ENCODE measurements at places on chromosomes 16 and 17.
A peak's percentile ranks its signal among the peaks of the same experiment; 100 is the strongest.

DNA sequence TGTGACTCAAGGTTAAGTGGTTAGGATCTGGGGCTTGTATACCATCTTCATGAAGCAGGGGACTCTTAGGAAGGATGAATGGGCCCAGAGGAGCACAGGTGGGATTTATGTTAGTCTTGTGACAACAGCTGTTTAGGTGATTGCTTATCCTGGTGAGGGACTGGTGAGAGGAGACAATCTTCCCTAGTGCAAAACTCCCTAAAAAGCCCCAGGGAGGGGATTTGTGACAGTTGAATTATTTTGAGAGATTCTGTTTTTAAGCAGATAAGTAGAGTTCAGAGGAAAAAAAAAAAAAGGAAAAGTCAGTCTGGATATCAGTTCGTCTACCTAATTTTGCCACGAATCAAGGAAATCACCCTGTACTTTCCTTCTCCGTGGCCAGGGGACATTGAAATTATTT, 35.1 kb upstream of the SEC14L1 start:
- DNase-seq, result no peak

DNA sequence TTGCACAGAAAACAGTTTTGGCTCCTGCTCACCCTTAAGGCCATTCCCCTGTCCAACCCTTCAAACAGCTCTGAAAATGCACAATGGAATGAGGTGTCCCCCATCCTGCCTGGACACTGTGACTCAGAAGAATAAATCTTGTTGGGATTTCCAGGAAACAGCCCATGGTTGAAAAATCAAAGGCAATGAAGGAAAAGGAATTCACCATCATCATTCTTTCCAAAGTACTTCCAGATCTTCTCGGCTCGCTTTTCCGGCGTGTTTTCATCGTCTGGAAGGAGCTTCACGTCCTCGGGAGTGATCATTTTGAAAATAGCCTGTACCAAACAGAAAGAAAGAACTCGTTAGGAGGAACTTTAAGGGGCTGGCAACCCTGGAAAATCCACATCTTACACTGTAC, 4.3 kb downstream of the RCVRN start:
- no peak for DNase-seq

DNA sequence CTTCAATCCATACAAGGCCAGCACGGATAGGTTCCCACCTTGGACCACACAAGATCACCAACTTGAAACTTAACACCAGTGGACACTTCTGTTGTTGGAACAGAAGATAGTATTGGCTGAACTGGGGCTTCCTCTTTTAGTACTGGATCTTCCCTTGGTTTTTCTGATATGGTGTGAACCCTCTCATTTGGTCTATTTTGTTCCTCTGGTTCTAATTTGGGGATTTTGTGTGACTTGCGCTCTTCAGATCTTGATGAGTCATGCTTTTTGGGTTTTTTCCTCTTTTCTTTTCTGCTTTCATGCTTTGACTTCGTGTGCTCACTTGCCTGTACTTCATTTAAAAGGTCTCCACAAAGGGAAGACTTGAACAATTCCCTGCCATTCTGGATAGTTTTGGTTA, 39.0 kb downstream of the SOST start:
- DNase-seq, result no peak

- DNase-seq, result no peak
These were observed 270.6 kb upstream of the TNRC6C start for GRCh38 chr17:77687921-77688320.

DNA sequence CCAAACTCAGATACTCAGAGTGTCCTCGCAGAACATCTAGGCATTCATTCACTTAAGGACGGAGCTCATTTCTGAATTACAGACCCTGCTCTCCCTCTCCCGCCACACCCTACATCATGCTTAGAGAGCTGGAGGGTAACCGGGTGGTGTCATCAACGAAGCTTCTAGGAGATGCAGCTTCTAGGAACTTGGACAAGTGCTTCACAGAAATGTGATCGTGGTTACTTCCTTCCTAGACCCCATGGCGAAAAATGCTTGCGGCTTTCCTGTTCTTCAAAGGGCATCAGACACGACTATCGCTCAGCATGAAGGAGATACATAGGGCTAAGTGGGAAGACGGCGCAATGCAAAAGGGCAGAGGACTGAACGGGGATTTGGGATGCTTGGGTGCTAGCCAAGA, 126.8 kb downstream of the ZFHX3 start:
- no peak for DNase-seq

DNA sequence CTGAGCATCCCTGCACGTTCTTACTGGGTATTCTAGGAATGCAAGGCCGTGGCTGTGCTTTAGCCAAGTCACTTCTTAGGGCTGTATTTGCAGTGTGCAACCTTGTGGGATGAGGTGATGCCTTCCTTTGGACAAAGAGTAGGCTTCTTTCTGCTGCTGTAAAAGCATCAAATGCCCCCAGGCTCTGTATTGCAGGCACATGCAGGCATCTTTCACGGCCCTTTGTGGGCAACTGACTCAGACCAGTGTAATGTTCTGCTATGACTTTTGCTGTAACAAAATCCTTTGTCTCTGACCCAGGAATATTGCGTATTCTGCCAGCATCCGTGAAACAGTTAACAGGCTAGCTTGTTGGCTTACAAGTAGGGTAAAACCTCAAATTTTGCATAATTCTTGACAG, 30.9 kb upstream of the GCSH start:
- no peak for DNase-seq

DNA sequence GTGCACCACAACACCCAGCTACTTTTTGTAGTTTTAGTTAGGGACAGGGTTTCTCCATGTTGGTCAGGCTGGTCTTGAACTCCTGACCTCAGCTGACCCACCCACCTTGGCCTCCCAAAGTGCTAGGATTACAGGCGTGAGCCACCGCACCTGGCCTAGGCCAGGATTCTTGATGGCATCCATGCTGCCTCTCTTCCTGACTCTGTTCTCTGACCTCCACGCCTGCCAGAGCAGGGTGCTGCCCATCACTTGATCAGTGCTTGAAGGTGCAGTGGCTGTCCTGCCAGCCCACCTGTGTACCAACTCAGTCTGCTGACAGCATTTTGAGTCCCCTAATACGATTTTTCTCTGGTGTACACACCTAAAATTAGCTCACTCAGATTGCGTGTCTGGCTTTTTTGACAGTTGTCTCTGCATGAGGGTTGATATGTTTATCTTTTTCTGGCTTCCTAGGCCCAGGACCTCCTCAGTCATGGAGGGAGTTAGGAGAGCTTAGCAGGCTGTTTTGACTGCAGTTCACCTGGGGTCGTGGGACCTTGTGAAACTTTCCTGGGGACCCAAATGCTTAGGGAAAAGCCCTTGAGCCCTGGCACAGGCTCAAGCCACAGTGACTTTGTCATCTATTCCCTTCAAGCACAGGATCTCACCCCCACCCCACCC, 5.9 kb downstream of the HAS3 start:
- no peak for DNase-seq

DNA sequence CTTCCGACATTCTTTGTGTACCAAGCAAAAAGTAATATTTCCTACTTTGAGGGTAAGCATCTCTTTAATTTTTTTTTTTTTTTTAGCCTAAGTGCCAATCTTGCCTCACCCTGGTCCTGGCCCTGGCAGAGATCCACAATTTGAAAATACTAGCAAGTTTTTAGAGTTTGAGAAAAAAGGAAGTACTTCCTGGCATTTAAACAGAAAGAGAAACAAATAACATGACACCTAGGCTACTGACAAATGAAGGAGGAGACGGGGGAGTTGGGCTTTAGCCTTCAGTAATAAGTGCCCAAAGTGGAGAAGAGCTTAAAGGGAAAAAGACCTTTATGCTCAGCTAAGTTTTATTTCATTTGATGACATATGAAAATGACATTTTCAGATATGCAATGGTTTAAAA, 92.8 kb downstream of the HS3ST3A1 start:
- DNase-seq, result no peak

DNA sequence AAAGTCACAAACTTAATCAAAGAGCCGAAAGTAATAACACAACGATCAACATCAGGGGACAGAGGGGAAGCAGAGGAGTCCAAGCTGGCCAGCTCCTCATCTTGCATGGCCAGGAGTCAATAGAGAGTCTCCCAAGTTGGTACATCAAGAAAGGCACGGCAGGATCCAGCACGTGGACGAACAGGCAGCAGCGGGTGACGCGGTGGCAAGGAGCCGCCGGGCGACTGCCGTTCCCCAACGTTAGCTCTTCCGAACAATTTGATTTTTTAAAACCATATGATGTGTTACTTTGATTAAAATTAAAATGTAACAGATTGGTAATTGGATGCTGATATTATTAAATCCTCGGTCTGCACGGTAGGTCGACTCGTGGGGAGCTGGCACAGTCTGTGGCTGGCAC, 81.8 kb upstream of the DOC2B start:
- DNase-seq, result no peak

DNA sequence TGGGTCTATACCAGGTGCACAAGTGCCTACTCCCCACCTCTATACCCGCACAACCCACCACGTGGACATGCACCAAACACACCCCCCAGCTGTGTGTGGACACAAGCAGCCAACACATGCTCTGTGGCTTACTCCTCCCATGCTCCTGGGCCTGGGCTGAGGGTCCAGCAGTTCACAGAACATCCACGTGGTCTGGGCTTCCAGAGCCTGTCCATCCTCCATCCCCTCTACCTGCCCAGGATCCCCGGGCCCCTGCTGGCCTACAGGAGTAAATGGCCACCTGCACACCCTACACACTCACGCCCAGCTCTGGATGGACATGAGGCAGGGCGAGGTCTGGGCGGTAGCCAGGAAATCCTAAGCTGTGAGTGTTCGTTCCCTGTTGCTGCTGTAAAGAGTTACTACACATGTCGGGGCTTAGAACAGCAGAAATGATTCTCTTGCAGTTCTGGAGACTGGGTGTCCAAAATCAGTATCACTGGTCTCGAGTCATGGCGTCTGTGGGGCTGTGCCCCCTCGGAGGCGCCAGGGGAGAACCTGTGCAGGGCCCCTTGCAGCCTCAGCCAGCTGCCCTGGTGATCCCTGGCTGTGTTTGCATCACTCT, 15.0 kb upstream of the RAI1 start:
- no peak for DNase-seq

DNA sequence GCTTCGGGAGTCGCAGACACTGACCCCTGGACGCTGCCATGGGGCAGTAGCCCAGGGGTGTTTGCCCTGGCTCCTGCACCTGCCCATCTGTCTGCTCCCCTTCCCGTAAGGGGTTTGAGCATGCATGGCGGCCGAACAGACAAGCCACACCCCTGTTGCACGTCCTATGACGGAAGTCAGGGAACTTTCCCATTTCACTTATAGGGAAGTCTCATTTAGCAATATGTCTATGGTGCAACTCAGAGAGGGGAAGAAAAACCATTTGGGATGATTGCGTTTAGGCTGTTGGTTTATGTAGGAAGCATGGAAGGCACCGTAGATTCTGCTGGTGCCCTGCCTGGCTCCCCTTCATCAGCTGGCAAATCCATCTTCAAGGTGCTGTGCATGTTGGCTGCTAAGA, 112.5 kb downstream of the HAPSTR1 start:
- DNase-seq, result no peak

DNA sequence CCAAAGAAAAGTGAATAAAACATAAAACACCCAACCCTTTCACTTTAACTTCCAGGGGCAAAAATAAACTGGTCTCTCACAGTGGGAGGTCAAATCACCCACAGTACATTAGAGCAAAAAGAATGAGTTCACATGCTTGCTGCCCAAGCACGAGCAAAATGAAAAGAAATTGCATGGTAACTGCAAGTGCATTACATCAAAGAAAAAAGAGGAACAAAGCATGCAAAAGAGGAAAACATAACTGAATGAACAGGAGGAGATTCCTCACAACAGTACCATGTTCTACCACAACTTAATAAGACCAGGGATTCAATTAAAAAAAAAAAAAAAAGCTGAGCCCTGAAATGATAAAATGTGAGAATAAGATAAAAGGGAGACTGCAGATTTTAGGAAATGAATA, 12.3 kb downstream of the DNAH2 start:
- no peak for DNase-seq

GRCh38 chr16:67055712-67056487, 27.0 kb downstream of the CBFB start:
- DNase-seq, result peak; percentile 23

GRCh38 chr16:30368122-30368791, 2.0 kb downstream of the TBC1D10B start:
- DNase-seq, result no peak

DNA sequence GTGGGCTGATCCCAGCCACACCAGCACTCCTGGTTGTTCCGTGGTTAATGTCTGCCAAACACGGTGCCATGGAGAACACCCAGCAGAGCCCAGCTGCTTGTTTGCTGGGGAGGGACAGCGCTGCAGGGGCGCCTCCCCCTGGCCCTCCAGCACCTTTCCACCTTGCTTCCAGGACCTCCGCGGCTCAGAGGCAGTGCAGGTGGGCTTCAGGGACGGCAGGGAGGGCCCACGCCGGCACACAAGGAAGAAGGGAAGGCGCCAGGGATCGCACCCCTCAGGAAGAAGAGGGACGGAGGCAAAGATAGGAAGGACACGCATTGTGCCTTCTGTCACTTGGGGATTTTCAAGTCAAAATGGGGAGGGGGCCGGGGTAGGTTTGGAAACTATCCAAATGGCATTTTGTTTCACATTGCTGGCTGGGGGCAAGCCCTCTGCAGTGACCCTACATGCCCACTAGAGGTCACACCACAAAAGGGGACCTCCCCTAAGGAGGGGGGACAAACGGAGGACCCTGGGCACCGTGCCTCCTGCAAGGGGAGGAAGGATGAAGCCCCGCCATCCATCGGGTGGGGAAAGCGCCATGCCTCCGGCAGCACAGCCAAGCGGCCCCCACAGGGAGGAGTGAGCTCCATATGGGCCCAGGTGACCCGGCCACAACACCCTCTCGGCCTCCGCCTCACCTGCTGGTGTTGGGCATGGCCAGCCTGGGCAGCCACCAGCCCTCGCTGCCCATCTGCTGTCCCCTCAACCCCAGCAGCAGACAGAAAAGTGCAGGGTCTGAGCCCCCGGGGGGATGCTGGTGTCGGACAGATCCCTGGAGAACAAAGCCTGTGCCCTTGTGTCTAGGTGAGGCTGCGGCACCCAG, 7.5 kb upstream of the C16orf95 start:
- peak; percentile 84 for DNase-seq

DNA sequence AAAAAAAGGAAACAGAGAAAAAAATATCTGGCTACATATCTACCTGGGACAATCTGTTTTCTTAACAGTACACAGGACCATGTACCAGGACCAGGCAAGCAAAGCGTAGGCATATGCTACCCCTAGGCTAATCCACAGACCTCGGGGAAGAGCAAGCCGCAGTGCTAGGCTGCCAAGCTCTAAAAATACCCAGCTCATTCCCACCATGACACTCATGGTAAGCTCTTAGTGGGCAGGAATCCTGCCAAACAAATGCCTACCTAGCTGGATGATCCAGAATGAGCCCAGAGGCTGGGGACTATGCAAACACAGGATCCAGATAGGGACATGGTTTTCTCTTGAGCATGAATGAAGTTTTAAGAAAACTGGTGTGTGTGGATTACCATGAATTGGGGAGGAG, 95.6 kb downstream of the GRIN2A start:
- no peak for DNase-seq
